ENCODE measurements at places on chromosomes 6 and 20.
A peak's percentile ranks its signal among the peaks of the same experiment; 100 is the strongest.

DNA sequence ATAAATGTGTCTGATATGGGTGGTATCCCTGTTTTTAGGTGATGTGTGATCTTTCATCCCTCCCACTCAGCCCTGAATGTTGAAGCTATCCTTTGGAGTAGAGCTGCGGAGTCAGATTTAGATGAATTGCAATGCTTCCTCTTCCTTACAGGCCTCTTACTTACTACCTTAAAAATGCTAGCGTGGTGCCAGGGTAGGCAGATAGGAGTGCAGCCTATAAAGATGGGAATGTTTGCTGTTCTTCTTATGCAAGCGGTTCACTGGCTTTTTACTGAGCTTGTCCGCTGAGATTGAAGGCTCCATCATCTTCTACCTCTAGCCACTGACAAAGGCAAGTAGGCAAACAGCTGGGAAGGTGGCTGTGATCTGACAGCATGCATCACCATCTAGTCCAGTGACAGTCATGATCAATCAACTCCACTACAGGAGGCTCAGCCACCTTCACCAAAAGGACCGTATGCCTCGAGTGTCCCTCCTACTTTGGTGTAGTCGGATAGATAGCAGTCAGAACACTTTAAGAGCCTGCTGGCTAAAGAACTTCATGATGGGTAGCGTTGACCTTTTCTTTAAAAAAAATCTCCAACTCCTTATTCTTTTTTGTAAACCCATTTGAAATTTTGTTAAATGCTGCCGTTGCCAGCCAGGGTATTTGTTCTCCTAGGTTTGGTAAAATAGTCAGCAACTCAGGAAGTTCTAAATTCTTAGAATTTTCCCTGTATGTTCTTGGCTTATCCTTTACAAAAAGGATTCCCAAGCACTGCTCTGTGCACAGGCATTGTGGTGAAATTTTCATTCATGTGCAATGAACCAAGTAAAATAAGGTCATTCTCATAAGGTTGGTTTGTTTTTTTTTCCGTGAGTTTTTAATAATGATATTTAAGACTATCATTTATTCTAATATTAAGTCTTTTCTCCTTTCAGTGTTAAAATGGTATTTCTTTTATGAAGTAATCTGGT lies 169.6 kb downstream of the MTHFD1L start:
- DNase-seq = no peak

DNA sequence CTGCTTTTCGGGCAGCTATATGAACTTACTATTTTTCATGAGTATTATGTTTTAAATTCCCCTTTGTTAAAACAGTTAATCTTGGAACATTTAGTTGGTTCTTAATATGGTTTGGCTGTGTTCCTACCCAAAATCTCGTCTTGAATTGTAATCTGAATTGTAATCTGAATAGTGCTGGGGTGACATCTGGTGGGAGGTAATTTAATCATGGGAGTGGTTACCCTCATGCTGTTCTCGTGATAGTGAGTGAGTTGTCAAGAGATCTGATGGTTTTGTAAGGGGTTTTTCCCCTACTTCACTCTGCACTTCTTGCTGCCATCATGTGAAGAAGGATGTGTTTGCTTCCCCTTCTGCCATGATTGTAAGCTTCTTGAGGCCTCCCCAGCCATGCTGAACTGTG lies 305.4 kb upstream of the MAP3K7 start:
- no peak for DNase-seq

- no peak for DNase-seq
Measured at GRCh38 chr6:41607736-41608135, 30.5 kb upstream of the MDFI start.

DNA sequence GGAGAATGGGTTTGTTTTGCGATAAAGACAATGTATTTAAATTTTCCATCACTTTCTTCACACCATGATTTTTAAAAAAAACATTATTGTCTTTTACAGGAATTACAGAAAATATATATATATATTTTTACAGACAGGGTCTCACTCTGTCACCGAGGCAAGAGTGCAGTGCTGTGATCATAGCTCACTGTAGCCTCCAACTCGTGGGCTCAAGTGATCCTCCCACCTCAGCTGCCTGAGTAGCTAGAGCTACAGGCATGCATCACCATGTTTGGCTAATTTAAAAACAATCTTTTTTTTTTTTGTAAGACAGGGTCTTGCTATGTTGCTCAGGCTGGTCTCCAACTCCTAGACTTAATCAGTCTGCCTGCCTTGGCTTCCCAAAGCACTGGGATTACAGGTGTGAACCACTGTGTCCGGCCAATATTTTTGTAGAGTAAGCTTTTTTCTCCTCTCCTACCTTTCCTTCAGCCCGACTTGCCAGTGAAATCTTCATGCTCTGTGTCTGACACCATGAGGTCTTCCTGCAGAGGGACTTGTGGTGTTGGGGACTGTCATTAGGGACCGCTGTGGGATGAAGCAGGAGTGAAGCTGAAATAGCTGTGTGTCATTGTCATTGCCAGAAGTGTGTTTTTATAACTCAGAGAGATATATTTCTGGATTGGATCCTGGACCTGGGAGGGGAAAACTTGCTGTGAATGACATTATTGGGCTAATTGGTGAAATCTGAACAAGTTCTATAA lies 13.2 kb downstream of the DSP start:
- DNase-seq = no peak

DNA sequence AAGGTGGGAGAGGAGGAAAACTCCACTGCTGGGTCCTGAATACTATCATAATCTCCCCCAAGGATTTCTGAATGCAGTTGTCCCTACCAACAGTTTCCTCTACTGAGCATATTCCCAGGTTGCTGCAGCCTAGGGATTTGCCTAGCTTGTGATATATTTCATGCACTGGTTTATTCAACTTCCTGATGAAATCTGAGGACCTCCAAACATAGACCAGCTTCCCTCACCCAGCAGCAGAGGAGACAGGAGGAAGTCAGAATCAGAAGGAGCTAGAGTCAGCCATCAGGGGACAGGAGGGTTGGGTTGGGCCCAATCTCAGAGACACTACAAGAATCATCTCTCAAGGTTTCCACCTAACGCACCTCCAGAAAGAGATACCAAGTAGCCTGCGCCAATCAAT lies 138.4 kb upstream of the TOP1 start:
- DNase-seq = no peak

DNA sequence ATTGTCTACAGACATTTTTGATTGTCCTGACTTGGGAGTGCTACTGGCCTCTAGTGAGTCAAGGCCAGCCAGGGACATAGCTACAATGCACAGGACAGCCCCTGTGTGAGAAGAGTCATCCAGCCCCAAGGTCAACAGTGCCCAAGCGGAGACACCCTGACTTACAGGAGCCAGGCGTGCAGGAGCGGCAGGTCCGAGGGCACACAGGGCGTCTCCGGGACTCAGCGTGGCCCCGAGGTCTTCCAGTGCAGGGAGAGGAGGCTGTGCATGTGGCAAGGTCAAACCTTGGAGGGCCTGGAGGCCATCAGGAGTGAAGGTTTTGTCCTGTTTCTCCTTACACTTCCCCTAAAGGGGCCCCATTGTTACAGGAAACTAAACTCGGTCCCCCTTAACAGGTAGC lies 41.3 kb upstream of the QKI start:
- no peak for DNase-seq

DNA sequence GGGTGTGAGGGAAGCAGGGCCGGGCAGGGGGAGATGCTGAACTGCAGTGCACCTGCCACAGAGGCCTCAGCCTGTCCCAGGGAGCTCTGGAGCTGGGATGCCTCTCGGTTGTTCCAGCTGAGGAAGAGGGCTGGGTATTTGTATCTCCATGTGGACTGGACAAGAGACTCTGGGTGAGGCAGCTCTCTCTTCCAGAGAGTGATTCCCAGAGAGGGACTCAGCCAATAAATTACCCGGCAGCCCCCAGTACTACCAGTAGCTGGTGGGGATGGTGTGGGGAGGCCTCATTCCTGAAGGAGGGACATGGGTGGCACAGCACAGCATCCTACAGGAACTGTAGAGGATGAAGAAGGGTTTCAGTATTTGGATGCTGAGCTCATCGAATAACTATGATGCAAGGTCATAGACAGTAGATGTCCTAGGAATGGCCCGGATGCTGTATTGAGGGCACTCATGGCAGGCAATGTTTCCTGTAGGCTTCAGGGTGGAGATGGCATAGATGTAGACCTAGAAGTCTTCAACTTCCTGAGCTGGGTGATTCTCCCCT lies 1.4 kb downstream of the FGD2 start:
- peak; percentile 35 for DNase-seq

GRCh38 chr20:4516876-4517275 lies 204.8 kb upstream of the PRND start:
- DNase-seq = no peak

GRCh38 chr6:28709478-28710349 lies 184.0 kb downstream of the GPX5 start:
- DNase-seq = no peak

GRCh38 chr20:25245461-25245860 lies 2.4 kb upstream of the PYGB start:
- DNase-seq = no peak

GRCh38 chr20:38870733-38871559 lies 55.3 kb upstream of the FAM83D start:
- peak; percentile 55 for DNase-seq

GRCh38 chr20:47667531-47668312 lies 117.6 kb downstream of the SULF2 start:
- DNase-seq = no peak

Data from OCI-LY7 (cell line).